Esophagus muscularis mucosa (tissue), 4 donors: ENCODE measurements at places on chromosomes 6 and 20. TPM values are rescaled to one million over a fixed set of nuclear protein-coding genes. Genes with fewer than 3 reads are reported as not detected.
A peak's percentile ranks its signal among the peaks of the same experiment; 100 is the strongest.

TNFRSF6B gene
- total RNA-seq: 15.4 TPM

CRNKL1 gene
- total RNA-seq: 26.5 TPM

C6orf62 gene
- total RNA-seq: 36.1 TPM

FOXS1 gene
- 0.91 TPM for total RNA-seq

PRSS35 gene
- 0.65 TPM for total RNA-seq

SPTLC3 gene
- total RNA-seq: 4.7 TPM

CST2 gene
- total RNA-seq: 2.1 TPM

NRSN1 gene
- 0.83 TPM for total RNA-seq

TBXT gene
- 0.17 TPM for total RNA-seq

- no peak for DNase-seq
- H3K27ac ChIP-seq: no peak overlapping the region
- no peaks in the 10 kb centered on the region for H3K27me3 ChIP-seq
These were observed 70.7 kb downstream of the PDE7B start for GRCh38 chr6:135922174-135922573.

DNA sequence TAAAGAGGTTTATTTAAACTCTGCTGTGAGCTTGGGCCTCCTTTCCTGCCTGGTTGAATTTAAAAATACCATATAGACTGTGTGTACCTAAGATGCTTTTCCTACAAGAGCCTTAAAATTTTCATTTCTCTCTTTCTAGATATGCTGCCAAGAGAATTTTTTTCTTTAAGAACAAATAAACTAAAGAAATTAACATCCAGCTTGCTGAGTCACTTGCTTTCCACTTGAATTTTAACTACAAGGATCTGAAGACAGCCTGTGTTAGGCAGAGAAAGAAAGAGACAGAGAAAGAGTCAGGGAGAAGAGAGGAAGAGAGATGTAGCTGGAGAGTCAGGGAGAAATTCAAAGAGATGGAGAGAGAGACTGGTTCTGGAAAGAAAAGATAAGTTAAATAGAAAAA is 18.3 kb upstream of the SNAP25 start:
- H3K4me3 ChIP-seq: no peak overlapping the region
- DNase-seq: no peak
- H3K4me1 ChIP-seq: no peaks in the 10 kb centered on the region
- H3K27ac ChIP-seq: no peak overlapping the region
- H3K36me3 ChIP-seq: no peaks in the 10 kb centered on the region

- no peak overlapping the region for H3K4me3 ChIP-seq
- peaks cover 67% of the 10 kb centered on the region for H3K4me1 ChIP-seq
- DNase-seq: no peak
- peaks cover 16% of the 10 kb centered on the region for H3K36me3 ChIP-seq
- H3K27me3 ChIP-seq: no peaks in the 10 kb centered on the region
- no peak overlapping the region for H3K27ac ChIP-seq
These were observed 14.5 kb upstream of the MROH8 start for GRCh38 chr20:37193821-37194220.

GRCh38 chr20:35942243-35942642 is 12.1 kb downstream of the SCAND1 start:
- H3K27ac ChIP-seq: no peak overlapping the region
- H3K4me3 ChIP-seq: no peak overlapping the region
- DNase-seq: no peak
- peaks cover 88% of the 10 kb centered on the region for H3K36me3 ChIP-seq
- no peaks in the 10 kb centered on the region for H3K27me3 ChIP-seq

DNA sequence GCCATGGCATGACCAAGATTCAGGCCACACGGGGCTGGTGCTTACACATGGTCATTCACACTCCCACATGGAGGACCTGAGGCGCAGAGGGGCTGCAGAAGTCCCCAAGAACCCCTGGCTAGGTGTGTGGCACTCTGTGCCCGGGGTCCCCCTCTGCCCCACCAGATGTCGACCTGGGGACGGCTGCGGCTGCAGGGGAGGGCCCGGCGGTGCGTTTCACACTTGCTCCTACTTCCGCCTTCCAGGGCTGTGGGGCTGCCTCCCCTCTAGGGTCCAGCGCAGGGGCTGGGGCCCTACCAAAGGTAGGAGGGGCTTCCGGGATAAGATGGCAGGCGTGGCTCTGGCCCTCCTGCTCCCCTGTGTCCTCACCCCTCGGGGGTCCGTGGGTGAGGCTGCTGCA is 81.1 kb upstream of the SLCO4A1 start:
- DNase-seq: no peak
- peaks cover 19% of the 10 kb centered on the region for H3K36me3 ChIP-seq
- peak overlapping the region; percentile 36 for H3K27ac ChIP-seq
- H3K4me3 ChIP-seq: no peak overlapping the region
- no peaks in the 10 kb centered on the region for H3K27me3 ChIP-seq

DNA sequence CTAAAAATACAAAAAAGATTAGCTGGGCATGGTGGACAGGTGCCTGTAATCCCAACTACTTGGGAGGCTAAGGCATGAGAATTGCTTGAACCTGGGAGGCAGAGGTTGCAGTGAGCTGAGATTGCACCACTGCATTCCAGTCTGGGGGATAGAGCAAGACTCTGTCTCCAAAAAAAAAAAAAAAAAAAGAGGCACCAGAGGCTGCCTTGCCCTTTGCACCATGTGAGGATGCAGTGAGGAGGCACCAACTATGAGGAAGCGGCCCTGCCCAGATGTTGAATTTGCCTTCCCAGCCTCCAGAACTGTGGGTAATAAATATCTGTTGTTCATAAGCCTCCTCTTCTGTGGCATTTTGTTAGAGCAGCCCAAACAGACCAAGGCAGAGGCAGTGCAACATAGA is 54.4 kb downstream of the ALDH5A1 start:
- H3K27ac ChIP-seq: no peak overlapping the region
- no peak for DNase-seq
- H3K36me3 ChIP-seq: no peaks in the 10 kb centered on the region
- peaks cover 22% of the 10 kb centered on the region for H3K27me3 ChIP-seq

GRCh38 chr6:45930420-45931040 is 85.1 kb downstream of the CLIC5 start:
- no peak for DNase-seq
- H3K27me3 ChIP-seq: no peaks in the 10 kb centered on the region
- H3K4me1 ChIP-seq: no peaks in the 10 kb centered on the region
- no peak overlapping the region for H3K27ac ChIP-seq

DNA sequence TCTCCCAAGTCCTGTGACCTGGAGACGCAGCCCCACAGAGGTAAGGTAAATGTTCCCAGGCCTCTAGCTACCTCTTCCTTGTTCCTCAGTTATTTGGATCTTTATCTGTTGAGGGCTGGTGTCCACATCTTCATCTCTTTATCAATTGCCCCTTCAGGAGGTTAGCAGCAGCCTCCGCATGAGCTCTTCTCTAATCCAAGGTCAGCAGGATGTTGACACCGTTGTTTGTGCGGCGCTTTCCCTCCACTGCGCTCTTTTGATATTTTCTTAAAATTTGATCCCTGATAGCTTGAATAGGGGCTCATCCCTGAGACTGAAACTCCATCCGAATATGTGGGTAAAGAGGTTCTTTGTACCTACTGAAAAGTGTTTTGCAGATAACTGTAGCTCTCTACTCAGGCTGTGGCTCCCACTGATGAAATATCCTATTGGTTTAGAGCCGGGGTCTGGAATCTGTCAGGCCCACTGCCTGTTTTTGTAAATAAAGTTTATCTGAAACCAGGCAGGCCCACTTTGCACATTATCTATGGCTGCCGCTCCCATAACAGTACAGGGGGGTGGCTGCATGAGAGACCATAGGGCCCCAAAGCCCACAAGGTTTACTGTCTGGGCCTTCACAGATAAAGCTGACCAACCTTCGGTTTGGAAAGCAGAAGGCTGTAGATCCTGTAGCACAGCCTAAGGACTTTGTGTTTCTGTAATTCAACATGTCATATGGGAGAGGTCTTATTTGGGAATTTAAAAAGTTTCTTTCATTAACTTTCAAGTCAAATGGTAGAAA is 362.6 kb downstream of the QKI start:
- no peak overlapping the region for H3K4me3 ChIP-seq
- H3K27me3 ChIP-seq: no peaks in the 10 kb centered on the region
- H3K27ac ChIP-seq: no peak overlapping the region
- no peaks in the 10 kb centered on the region for H3K36me3 ChIP-seq
- DNase-seq: no peak

- H3K27me3 ChIP-seq: peaks cover 96% of the 10 kb centered on the region
- no peak for DNase-seq
- H3K4me1 ChIP-seq: no peaks in the 10 kb centered on the region
These were observed 2.7 kb downstream of the MYT1 start for GRCh38 chr20:64166721-64167615.

DNA sequence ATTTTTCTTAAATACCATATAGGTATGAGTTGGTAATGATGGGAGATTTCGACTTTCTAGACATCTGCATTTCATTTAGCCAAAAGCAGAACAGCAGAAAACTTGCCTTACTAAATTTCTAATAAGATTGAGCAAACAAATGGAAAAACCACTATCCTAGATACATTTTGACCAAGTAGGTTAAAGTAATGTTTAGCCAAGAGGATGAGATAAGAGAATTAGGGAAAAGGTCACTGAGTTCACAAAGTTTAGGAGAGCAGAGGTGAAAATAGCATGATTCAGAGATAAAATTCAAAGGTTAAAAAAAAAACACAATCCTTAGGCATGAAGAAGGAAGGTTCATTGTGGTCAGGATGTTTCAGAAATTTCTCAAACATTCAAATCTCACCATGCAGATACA is 450.3 kb downstream of the CD83 start:
- DNase-seq: no peak
- H3K36me3 ChIP-seq: no peaks in the 10 kb centered on the region
- no peaks in the 10 kb centered on the region for H3K27me3 ChIP-seq
- H3K27ac ChIP-seq: no peak overlapping the region
- H3K4me3 ChIP-seq: no peak overlapping the region

GRCh38 chr6:134850721-134851305 is 99.1 kb downstream of the ALDH8A1 start:
- H3K4me3 ChIP-seq: no peak overlapping the region
- peaks cover 4% of the 10 kb centered on the region for H3K4me1 ChIP-seq
- H3K27ac ChIP-seq: no peak overlapping the region
- no peak for DNase-seq
- H3K27me3 ChIP-seq: no peaks in the 10 kb centered on the region
- H3K36me3 ChIP-seq: no peaks in the 10 kb centered on the region

DNA sequence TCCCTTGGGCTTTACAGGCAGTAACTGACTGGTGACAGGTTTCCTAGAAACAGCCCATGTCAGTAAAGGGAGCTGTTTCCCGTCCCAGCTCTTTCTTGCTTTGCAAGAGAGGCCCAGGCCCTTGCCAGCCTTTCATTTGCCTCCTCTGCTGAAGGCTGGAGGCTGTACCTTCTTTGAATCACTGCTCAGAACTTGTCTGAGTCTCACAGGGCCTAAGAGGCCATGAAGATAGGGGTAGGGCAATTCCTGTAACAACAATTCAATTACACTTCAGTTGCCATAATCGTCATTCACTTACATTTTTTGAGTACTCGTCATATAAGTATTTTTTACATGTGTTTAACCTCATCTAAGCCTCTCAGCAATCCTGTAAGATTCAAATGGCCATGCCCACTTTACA is 25.9 kb upstream of the MAFB start:
- H3K27me3 ChIP-seq: peaks cover 9% of the 10 kb centered on the region
- H3K36me3 ChIP-seq: no peaks in the 10 kb centered on the region
- H3K4me1 ChIP-seq: no peaks in the 10 kb centered on the region
- no peak overlapping the region for H3K4me3 ChIP-seq

DNA sequence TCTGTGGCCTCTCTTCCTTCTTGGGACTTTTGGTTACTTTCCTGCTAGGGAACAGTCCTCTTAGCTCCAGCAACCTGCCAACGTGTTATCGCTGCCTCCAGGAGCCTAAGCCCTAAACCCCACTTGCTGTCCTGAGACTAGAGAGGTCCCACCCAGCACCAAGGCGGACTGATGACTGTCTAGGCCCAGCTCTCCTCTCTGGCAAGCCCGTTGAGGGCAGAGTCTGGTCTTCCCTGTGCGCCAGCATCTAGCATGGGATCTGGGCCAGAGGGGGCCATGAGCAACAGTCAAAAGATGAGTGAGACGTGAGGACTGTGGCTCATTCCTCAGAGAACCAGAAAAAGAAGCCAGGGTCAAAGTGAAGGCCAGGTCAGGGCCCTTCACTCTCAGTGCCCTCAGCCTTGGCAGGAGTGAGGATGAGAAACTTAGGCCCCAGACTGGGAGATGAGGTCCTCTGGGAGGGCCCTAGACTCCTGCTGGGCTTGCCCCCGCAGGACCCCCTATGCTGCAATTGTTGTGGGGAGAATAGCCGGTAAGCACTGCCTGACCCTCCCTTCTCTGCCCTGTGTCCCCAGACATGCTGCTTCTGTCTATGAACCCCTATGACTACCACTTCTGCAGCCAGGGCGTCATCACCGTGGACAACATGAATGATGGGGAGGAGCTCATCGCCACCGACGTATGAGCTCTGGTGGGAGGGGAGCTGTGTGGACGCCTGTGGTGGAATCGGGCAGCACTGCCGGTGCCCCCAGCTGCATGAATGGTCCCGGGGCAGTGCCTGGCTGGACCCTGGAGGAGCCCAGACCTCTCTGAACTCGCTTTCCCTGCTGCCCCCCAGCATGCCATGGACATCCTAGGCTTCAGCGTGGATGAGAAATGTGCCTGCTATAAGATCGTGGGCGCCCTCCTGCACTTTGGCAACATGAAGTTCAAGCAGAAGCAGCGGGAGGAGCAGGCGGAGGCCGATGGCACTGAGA is 30.9 kb downstream of the MYH7B start:
- H3K4me1 ChIP-seq: peaks cover 23% of the 10 kb centered on the region
- no peak for DNase-seq
- no peaks in the 10 kb centered on the region for H3K36me3 ChIP-seq

- no peaks in the 10 kb centered on the region for H3K4me1 ChIP-seq
- no peak overlapping the region for H3K27ac ChIP-seq
- H3K4me3 ChIP-seq: no peak overlapping the region
- no peaks in the 10 kb centered on the region for H3K36me3 ChIP-seq
These were observed 318.3 kb downstream of the HACE1 start for GRCh38 chr6:104541411-104541810.

GRCh38 chr20:41318271-41318649 is 729 bp upstream of the ZHX3 start:
- H3K27me3 ChIP-seq: no peaks in the 10 kb centered on the region
- H3K4me3 ChIP-seq: peak overlapping the region; percentile 89
- H3K4me1 ChIP-seq: peaks cover 37% of the 10 kb centered on the region
- DNase-seq: no peak
- no peaks in the 10 kb centered on the region for H3K36me3 ChIP-seq

- no peak overlapping the region for H3K27ac ChIP-seq
- no peaks in the 10 kb centered on the region for H3K36me3 ChIP-seq
- no peak overlapping the region for H3K4me3 ChIP-seq
- DNase-seq: no peak
These were observed 55.3 kb upstream of the FAM83D start for GRCh38 chr20:38870733-38871559.

- no peaks in the 10 kb centered on the region for H3K36me3 ChIP-seq
- no peaks in the 10 kb centered on the region for H3K27me3 ChIP-seq
- peaks cover 68% of the 10 kb centered on the region for H3K4me1 ChIP-seq
- H3K4me3 ChIP-seq: no peak overlapping the region
- H3K27ac ChIP-seq: no peak overlapping the region
These were observed 1.9 kb downstream of the MKKS start for GRCh38 chr20:10432079-10432478.
